ENCODE measurements at places on chromosomes 3 and 15. TPM values are rescaled to one million over a fixed set of nuclear protein-coding genes. Genes with fewer than 3 reads are reported as not detected.

- peaks cover 11% of the 10 kb centered on the region for H3K27me3 ChIP-seq
- no peak overlapping the region for H3K4me3 ChIP-seq
- no peak overlapping the region for H3K27ac ChIP-seq
- H3K36me3 ChIP-seq = no peaks in the 10 kb centered on the region
- no peaks in the 10 kb centered on the region for H3K4me1 ChIP-seq
Measured at GRCh38 chr3:15161133-15161532, 44.9 kb upstream of the CAPN7 start.

DNA sequence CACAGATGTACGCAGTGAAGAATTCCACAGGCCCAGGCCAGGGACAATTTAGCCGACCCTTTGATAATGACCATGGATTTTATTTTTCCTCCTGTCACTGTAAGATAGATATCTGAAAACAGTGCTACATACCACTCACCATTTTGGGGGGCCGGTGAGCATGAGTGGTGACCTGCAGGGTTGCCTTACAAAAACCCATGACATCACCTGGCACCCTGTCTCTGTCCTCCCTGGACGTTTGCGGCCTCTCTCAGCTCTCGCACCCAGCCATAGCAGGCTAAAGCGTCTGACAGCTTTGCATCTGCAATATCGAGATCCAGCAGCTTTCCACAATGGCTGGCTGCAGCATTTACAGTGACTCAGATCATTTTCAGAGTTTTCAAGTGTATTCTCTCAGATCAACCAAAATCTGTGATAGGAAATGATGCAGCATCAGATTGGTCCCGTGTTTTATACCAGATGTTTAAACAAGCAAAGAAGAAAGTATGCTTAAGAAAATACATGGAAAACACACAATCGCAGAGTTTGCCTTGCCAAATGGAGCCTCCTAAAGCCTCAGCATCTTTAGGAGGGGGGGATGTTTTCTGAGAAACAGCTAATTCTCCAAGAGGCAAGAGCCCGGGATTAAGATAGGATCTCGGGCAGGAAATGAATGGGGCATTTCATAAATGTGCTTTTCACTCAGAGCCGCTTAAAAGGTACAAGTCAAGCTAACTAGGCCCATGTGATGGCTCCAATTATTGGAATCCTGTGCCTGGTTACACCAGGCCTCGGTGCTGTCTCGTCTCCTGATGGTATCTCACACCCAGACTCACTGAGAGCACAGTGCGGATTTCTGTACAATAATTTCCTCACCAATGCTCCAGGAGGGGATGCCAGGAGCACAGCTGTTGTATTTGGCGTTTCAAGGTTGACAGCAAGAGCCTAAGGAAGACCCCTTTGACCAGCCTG, 257.3 kb downstream of the XXYLT1 start:
- H3K36me3 ChIP-seq = no peaks in the 10 kb centered on the region
- DNase-seq = no peak
- H3K4me1 ChIP-seq = no peaks in the 10 kb centered on the region
- H3K4me3 ChIP-seq = no peak overlapping the region
- no peak overlapping the region for H3K27ac ChIP-seq

DNA sequence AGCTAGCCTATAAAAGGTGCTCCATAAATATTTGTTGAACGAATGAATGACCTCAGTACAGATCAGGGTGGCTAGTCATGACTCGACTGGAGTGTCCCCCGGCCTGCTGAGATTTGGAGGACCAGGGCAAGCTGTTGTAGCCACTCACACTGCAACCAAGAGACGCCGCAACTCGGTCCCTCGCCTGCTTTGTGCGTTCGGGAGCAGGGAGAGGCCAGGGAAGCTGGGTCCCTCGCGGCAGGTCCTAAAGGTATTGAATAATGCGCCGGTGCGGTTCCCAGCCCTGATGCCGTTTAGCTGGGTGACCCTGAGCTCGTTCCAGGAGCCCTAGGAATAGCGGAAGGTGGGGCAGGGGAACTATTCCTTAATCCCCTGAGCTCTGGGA, 1.8 kb downstream of the IGDCC4 start:
- peaks cover 35% of the 10 kb centered on the region for H3K4me1 ChIP-seq
- H3K4me3 ChIP-seq = peak overlapping the region; percentile 67
- H3K27me3 ChIP-seq = no peaks in the 10 kb centered on the region
- no peak overlapping the region for H3K27ac ChIP-seq

DNA sequence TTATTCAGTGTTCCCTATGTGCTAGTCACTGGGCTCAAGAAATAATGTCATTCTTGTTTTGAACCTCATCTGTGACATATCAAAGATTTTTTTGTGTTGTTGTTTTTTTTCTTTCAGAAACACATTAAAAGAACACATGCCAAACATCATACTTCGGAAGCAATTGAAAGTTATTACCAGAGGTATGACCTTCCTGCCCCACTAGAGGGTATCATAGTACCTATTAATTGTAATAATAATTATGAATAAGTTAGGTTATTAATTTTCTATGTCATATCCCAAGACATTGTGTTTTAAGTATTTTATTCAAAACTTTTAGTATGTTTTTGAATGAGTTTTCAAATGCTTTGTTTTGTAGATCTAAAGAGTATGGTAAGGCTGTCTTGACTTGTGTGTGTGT, 65.7 kb downstream of the CDIN1 start:
- no peak overlapping the region for H3K4me3 ChIP-seq
- H3K4me1 ChIP-seq = peaks cover 5% of the 10 kb centered on the region
- no peaks in the 10 kb centered on the region for H3K36me3 ChIP-seq

- peaks cover 9% of the 10 kb centered on the region for H3K4me1 ChIP-seq
- H3K27me3 ChIP-seq = no peaks in the 10 kb centered on the region
- peak; percentile 95 for DNase-seq
Measured at GRCh38 chr15:39079296-39079847, 501.5 kb upstream of the THBS1 start.

GOLGA8T gene
- 0.32 TPM for total RNA-seq

AADAC gene
- total RNA-seq = not detected

UNC13C gene
- 0.18 TPM for total RNA-seq

Data from astrocyte (in vitro differentiated cells and primary cell).